ENCODE measurements at places on chromosomes 1 and 21.

- no peak for DNase-seq
Measured at GRCh38 chr1:18640228-18641004, 9.8 kb downstream of the PAX7 start.

- no peak for DNase-seq
Measured at GRCh38 chr1:180530501-180530900, 28.1 kb upstream of the ACBD6 start.

DNA sequence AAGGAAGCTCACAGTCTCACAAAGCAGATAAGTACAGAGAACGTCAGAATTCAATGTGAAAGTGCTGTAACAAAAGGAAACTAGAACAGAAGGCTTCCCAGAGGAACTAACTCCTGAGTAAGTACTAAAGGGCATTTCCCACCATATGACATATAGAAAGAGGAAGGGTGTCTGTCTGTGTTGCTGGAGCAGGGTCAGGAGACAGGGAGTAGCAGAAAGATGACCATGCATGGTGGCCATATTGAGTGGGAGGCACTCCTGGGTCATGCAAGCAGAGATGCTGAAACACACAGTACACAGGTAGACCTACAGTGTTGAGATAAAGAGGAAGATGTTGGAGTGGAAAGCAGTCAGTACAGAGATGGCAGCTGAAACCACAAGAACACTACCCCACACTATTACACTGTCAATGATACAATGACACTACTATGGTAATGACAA lies 47.3 kb downstream of the SLC25A24 start:
- no peak for DNase-seq

- no peak for DNase-seq
Measured at GRCh38 chr1:207028884-207029650, 3.5 kb downstream of the C1orf116 start.

DNA sequence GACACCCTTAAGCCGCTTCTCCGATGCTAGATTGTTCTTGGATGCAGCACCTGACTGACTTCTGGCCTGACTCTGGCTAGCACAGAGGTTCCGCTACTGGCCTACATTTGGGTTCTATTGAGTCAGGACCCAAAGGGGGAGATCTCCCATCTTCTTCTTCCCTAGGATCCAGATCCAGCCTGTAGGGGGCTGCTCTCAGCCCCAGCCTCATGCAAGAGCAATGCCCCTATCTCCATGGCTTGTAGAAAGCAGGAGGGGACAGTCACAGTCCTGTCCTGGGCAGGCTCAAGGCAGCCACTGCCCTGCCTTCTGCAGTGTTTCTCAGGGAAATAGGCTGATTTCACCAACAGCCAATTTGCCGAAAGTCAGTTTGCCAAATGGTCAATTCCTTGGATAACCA lies 6.3 kb upstream of the ADAR start:
- DNase-seq = no peak

GRCh38 chr1:15568387-15569073 lies 16.3 kb downstream of the AGMAT start:
- no peak for DNase-seq

DNA sequence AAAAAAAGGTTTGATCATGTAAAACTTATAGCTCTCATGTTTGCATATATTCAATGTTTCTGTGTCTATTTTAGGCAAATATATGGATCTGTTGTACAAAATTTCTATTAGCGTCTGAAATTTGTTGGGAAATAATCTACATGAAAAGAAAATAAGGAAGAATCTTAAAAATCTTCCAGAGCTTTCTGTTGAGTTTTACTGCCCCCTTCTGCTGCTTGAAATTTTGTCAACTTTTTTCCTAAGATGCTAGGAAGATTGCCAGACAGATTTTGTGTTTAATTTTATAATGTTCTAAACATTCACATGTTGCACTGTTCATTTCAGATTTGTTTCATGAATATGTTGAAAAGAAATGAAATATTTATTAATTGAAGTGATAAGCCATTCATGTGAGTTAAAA lies 2.5 kb upstream of the PTGS2 start:
- peak; percentile 25 for DNase-seq

DNA sequence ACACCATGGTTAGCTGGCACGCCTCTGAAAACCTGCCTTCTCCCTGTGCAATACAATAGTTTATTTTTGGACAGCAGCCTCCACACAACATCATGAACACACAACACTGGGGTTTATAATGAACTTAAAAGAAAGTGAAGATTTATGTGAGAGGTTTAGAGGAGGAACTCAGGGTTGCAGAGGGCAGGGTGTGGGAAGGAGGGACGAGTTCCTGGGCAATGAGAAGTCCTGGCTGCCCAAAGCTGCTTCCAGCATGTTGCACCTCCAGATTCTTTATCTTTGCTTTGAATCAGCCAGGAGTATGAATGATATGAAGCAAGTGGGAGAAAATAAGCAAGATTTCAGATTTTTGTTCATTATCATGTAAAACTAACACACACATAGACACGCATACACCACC lies 11.3 kb upstream of the LRRC8D start:
- DNase-seq = no peak

DNA sequence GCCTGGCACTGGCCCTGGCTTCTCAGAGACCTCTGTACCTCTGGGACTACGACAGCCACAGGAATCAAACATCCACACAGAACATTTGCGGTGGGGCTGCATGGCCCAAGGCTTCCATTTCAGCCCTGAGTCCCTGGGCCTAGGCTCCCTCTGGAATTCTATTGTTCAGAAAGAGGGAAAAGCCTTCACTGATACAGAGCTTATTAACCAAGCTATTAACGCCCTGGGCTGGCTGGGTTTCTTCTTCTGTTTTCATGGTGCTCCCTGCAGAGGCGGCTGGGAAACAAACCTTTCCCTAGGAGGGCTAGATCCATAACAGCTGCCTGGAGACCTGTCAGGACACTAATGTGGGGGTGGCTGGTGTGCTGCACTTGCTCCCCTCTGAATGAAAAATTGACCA lies 88.2 kb downstream of the KAZN start:
- DNase-seq = no peak

DNA sequence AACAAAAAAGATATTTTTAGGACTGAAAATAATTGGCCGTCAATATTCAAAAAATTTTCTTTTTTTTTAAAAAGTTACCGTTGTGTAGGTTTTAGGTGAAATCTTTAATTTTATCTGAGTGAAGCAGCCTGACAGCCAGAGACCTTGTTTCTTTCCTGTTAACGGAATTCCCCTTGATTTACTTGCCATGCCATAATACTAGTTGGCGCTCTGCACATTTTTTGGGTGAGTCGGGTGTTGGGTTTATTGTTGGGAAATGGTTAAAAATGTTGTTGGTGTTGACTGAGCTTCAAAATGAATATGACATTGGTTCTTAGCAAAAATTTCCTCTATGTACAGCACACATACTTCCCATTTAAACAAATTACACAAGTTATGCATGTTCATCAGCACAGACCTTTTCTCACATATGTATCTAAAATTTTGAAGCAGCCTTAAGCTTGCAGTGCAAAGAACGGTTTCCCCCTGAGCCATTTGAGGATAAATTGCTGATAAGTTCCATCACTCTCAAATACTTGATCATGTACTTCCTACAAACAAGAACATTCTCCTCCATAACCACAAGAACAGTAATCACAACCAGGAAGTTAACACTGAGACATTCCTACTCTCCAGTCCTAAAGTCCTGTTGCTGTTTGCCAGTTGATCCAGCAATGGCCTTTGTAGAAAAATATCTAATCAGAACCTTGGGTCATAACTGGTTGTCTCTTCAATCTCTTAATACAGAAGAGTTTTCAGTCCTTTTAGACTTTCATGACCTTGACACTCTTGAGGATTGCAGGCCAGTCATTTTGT lies 34.2 kb downstream of the CAMTA1 start:
- no peak for DNase-seq

- no peak for DNase-seq
Measured at GRCh38 chr1:246583056-246583440, 16.8 kb downstream of the CNST start.

DNA sequence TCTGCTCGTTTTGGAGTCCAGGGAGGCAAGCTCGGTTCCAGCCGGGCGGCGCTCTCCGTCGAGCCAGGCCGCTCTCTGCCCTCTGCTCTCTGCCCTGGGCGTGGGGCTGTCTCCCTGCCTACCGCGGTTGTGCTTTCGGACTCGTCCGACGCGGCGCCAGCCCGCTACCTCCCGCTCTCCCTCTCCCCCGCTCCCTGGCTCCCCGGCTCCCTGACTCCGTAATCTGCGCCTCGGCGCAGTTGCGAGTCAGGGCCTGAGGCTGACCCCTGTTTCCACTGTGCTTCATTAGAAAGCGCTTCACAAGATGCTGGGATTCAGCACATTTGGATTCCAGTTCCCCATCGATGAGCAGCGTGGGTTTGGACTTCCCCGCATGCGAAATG lies 2.2 kb downstream of the SOX13 start:
- no peak for DNase-seq

DNA sequence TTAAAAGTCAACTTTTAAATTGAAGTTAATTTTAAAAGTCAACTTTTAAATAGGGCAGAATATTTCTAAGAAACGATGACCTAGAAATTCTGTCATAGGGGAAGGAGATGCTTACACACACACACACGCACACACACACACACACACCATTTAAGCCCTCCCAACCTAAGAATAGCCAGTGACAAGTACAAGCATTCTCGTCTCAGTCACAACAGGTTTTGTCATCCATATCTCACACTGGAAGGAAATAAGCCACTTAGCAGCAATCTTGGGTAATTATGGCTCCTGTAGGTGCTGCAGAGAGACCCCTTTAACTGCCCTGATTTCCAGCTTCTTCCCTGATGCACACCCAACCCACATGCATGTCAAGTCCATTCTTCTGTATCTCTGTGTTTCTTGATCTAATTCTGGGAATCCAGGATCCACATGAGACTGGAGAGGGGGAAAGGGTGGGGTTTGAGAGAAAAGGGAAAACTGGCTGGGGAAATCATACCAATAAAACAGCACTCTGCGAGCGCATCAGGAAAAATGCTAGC lies 338.1 kb downstream of the PAPPA2 start:
- DNase-seq = no peak

DNA sequence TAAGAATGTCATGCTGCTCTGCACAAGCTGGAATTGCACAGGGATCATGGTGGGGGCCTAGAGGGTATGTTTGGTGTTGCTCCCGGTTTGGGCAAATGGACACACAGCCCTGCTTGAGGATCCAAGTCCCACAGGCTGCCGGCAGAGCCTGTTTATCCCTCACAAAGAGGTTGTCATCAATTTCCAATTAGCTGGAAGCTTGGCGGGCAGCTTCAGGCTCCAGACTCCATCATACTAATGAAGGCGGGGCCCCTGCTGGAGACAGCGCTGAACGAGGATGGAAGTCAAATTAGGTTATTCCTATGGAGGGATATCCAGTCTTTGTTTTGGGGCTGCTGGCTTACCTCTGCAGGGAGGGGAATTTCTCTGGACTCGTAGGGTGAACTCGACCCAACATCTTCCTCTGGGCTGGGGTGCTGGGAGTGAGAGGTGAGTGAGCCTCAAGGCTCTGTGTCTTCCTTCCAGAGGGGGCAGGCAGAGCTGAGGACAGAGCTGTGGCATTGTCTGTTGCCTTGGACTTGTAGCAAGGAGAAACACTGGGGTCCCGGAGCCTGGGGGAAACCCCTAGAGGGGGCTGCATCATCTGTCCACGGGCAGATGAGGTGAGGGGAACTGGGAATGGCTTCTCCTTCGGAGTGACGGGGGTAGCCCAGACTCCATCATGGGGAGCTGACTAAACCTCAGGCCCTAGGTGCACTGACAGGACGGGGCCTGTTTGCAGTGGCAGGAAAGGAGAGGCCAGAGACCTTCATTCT lies 24.9 kb upstream of the PARP1 start:
- no peak for DNase-seq

- no peak for DNase-seq
Measured at GRCh38 chr1:54249819-54250435, 50.0 kb downstream of the MRPL37 start.

DNA sequence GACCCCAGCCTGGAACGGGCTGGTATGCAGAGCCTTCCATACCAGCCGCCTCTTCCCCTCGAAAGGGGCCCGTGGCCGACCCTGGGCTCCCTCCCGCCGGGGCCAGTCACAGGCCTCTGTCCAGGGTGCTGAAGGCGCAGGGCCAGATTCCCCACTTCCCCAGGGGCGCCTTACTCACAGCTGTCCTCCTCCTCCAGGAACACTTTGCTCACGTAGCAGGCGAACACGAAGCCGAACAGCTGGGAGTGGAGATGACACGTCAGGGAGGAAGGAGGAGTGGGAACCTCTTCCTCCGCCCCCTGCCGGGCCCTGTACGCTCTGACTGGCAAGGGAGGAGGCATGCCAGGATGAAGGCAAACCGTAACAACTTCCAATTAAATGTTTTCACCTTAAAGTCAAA lies 57.3 kb downstream of the NKAIN1 start:
- no peak for DNase-seq

DNA sequence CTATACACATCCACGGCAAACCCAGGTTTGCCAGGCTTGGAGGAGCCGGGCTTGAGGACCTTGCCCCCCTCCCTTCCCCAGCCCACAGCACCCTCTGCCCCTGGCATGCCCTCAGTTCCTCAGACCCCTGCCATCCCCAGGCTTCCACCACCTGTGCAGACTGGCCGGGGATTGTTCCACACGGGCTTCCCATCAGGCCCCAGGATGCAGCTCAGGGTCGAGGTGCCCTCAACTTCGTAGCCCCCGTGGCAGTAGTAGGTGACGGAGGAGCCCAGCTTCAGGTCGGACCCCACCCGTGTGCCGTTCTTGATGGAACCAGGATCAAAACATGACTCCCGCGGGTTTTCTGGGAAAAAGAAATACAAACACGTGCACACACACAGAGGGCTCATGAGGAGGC lies 163.8 kb downstream of the ZSCAN20 start:
- DNase-seq = no peak

- no peak for DNase-seq
Measured at GRCh38 chr1:26469558-26469957, 2.7 kb upstream of the HMGN2 start.

GRCh38 chr1:168054117-168054516 lies 82.6 kb downstream of the GPR161 start:
- peak; percentile 45 for DNase-seq

- no peak for DNase-seq
Measured at GRCh38 chr1:8408151-8408839, 90.4 kb downstream of the SLC45A1 start.

- DNase-seq = no peak
Measured at GRCh38 chr1:109873278-109874175, 37.1 kb upstream of the CSF1 start.

GRCh38 chr1:33302325-33302724 lies 18.6 kb downstream of the A3GALT2 start:
- no peak for DNase-seq

GRCh38 chr1:31064718-31065309 lies 703 bp downstream of the PUM1 start:
- DNase-seq = no peak

- no peak for DNase-seq
Measured at GRCh38 chr21:45148316-45148990, 74.1 kb downstream of the ADARB1 start.

DNA sequence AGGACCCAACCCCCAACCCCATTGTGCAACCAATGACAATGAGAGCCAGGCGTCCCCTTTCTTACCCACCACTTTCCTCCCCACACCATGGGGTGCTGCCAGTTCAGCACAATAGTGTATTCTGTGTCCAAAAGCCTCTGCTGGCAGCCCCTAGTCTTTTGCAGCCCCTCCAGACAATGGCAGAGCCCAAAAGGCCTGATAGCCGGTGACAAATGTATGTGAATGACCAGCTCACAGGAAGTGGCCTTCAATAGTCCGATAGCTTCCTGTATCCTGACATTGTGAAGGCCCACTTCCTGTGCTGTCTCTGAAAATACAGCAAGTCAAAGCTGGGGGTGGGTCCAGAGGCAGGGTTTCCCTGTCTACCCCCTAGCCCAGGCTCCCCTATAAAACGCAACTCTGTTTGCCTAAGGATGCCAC lies 16.6 kb downstream of the SMIM12 start:
- DNase-seq = no peak

GRCh38 chr1:153509729-153510354 lies 25.9 kb downstream of the S100A6 start:
- peak; percentile 57 for DNase-seq

GRCh38 chr1:230379928-230380327 lies 46.2 kb downstream of the PGBD5 start:
- DNase-seq = no peak
